ENCODE measurements at places on chromosomes 6 and 20.

DNA sequence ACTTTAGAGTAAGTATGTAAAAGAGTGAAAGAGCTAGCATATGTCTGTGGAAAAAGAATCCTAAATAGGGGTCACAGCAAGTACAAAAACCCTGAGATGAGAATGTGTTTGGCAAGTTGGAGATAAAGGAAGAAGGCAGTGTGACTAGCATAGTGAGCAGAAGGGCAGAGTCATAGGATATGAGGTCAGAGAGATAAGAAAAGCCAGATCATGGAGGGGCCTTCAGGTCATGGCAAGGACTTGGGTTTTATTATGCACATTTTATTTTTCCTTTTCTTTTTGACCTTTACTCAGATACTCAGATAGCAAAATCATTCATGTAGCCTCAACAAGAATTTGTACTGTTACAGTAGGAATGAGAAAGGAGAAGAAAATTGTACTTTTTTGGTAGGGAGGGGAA, 138.0 kb downstream of the GJA1 start:
- no peak for DNase-seq

- DNase-seq = no peak
Measured at GRCh38 chr6:144063246-144063743, 32.1 kb downstream of the SF3B5 start.

- DNase-seq = no peak
Measured at GRCh38 chr6:139728876-139729427, 354.5 kb upstream of the CITED2 start.

GRCh38 chr20:43007525-43007924, 182.2 kb downstream of the PTPRT start:
- DNase-seq = no peak

- DNase-seq = no peak
Measured at GRCh38 chr6:168837254-168838036, 396.5 kb downstream of the SMOC2 start.

DNA sequence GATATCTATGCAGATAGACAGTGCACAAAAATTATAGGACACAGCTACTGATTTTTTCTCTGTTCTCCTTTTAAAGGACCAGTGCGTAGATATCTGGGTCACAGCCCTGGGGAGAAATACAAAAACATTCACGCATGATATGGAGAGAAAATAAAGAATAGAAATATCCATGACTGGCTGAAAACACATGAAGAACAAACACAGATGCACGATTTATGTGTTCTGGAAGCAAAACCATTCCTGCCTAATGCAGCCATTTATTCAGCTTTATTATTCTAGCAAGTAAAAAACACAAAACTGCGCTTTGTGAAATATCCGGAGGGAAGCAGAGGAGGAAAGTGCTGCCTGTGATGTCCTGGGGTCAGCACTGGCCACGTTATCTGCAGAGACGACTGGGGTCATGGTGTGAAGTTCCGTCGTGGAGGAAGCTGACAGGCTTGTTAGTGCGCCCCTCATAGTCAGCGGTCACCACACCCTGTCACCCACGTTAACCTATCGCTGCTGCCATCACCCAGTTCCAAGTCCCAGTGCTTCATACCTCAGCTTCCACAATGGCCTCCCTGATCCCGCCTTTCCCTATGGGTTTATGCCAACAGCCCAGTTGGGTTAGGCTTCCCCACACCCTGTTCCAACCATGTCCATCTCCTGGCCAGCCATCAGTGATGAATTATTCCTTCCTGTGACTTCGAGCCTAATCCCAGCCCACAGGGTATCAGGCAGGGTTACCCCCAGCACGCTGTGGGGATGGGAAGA, 86.6 kb upstream of the RPS6KA2 start:
- no peak for DNase-seq

DNA sequence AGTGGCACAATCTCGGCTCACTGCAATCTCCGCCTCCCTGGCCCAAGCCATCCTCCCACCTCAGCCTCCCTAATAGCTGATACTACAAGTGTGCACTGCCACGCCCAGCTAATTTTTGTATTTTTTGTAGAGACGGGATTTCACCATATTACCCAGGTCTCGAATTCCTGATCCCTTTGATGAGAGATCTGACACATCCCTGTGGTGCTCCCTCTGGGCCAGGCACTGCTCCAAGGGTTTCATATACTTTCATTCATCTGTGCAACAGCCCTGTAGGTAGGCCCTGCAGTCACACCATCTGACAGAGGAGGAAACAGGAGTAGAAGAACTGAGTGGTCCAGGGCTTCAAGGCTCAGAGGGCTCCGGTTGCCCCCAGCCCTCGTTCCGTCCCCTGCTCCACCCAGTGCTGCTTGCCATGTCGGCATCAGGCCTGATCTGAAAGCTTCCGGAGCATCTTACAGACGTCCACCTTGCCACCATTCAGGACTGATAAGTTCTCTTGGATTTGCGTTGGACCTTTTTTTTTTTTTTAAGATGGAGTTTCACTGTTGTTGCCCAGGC, 3.3 kb downstream of the ZGPAT start:
- DNase-seq = no peak

DNA sequence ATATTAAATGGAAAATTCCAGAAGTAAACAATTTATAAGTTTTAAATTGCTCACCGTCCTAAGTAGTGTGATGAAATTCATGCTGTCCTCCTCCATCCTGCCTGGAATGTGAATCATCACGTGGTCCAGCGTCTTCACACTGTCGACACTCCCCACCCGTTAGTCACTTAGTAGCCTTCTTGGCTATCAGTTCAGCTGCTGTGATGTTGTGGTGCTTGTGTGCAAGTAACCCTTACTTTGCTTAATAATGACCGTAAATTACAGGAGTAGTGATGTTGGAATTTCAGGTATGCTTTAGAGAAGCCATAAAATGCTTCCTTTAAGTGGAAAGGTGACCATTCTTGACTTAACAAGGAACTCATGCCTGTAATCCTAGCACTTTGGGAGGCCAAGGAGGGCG, 25.2 kb downstream of the RIOK1 start:
- no peak for DNase-seq

- DNase-seq = no peak
Measured at GRCh38 chr6:45507186-45507585, 129.5 kb upstream of the SUPT3H start.

GRCh38 chr6:99668036-99668705, 61.5 kb downstream of the PRDM13 start:
- no peak for DNase-seq

- no peak for DNase-seq
Measured at GRCh38 chr20:6173481-6173880, 50.7 kb upstream of the FERMT1 start.

- no peak for DNase-seq
Measured at GRCh38 chr20:23094213-23094896, 8.2 kb upstream of the CD93 start.

- no peak for DNase-seq
Measured at GRCh38 chr6:15340105-15340601, 94.3 kb downstream of the JARID2 start.

DNA sequence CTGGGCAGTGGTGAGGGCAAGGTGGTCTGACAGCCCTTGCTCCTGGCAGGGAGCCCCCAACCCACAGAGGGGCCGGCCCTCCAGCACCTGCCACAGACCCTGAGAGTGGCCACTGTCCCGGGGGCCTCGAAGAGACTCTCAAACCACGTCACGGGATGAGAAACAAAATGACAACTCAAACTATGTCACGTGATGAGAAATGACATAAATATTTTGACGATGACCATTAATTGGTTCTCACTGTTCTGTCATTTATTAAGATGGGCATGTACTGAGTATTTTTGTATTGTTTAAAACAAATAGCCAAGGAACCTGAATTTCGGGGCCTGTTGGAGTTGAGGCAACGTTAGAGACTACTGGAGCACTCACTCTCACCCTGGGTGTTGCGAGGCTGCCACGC, 135.5 kb downstream of the WDR27 start:
- DNase-seq = no peak

GRCh38 chr6:119329794-119330180, 19.8 kb downstream of the MAN1A1 start:
- no peak for DNase-seq

DNA sequence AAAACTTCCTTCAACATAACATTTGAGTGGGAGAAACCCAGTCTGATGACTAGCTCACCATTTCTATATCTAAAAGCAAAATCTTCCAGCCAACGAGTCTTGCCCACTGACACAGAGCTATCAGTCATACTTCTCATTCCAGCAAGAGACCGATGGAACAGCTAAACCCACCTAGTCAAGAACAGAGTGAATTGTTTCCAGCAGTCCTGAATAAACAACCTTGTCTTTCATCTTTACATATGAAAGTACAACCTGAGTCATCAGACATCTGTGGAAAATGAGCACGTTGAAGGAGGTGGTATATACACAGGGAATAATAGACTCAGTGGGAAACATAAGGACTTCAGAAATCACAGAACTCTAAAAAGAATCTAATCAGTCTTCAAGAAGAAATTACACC, 23.8 kb downstream of the NRSN1 start:
- no peak for DNase-seq

DNA sequence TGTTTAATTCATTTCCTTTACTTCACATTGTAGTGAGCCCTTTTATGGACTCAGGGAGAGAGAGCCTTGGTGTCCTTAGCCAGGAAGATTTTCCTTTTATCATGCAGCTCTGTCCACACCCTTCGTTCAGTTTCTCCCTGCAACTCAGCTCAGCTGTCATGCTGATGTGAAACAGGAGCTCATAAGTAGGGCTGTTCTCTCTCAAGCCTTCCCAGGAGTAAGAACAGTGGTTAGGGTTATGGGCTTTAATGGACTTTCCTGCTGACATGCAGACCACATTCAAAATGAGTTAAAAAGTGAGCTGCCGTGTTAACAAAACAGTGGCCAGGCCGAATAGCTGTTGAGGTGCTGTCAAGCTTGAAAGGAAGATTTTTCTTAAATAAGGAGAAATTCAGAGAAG, 104.1 kb downstream of the BCKDHB start:
- DNase-seq = no peak

- DNase-seq = no peak
Measured at GRCh38 chr6:161356167-161356854, 82.5 kb upstream of the AGPAT4 start.
